H1 (cell line): ENCODE measurements at places on chromosomes 13 and 19. TPM values are rescaled to one million over a fixed set of nuclear protein-coding genes. Genes with fewer than 3 reads are reported as not detected.

The ATP11A gene
- total RNA-seq, result 72.9 and 78.5 TPM in 2 replicates

The URAD gene
- not detected in 2 replicates for total RNA-seq

The SLC25A42 gene
- 4.1 and 6.2 TPM in 2 replicates for total RNA-seq

The GFY gene
- total RNA-seq, result 0.93 and 1.1 TPM in 2 replicates

The POLR2I gene
- total RNA-seq, result 149 and 150 TPM in 2 replicates

The MCF2L gene
- total RNA-seq, result 22.9 and 24.4 TPM in 2 replicates

The SAMD1 gene
- total RNA-seq, result 95.7 and 100 TPM in 2 replicates

The GNG7 gene
- total RNA-seq, result 7.0 and 7.8 TPM in 2 replicates

The CGB7 gene
- total RNA-seq, result 0.52 and 1.2 TPM in 2 replicates

The PGLYRP2 gene
- not detected in 2 replicates for total RNA-seq

The BRCA2 gene
- 22.2 and 24.9 TPM in 2 replicates for total RNA-seq

The STXBP2 gene
- 51.5 and 52.9 TPM in 2 replicates for total RNA-seq

The MIR17HG gene
- 28.2 and 36.9 TPM in 2 replicates for total RNA-seq

The OR10H1 gene
- total RNA-seq, result not detected in 2 replicates

The WDR87 gene
- not detected in 2 replicates for total RNA-seq

The STAP2 gene
- 15.3 and 18.1 TPM in 2 replicates for total RNA-seq

The PSG1 gene
- total RNA-seq, result not detected in 2 replicates

The SLC7A1 gene
- 107 and 114 TPM in 2 replicates for total RNA-seq

The YJEFN3 gene
- 5.0 and 5.7 TPM in 2 replicates for total RNA-seq

The XPO4 gene
- total RNA-seq, result 33.3 and 35.5 TPM in 2 replicates

The C5AR1 gene
- 0.21 TPM in 1 of 2 replicates, not detected in the other for total RNA-seq

The NOVA2 gene
- 22.7 and 24.6 TPM in 2 replicates for total RNA-seq

The PDE4C gene
- 2.3 and 2.7 TPM in 2 replicates for total RNA-seq

The TGFBR3L gene
- total RNA-seq, result 3.7 and 4.3 TPM in 2 replicates

The IGSF23 gene
- not detected in 2 replicates for total RNA-seq

The MCEMP1 gene
- not detected in 2 replicates for total RNA-seq

The ARHGAP45 gene
- 41.8 and 43.6 TPM in 2 replicates for total RNA-seq

The SULT2A1 gene
- total RNA-seq, result not detected in 2 replicates

The C19orf18 gene
- 0.98 and 0.99 TPM in 2 replicates for total RNA-seq

The NDUFA11 gene
- total RNA-seq, result 205 and 206 TPM in 2 replicates

The ADGRE1 gene
- not detected in 2 replicates for total RNA-seq
